NCI-H446 (cell line): ENCODE measurements at places on chromosomes 12 and 14.
A peak's percentile ranks its signal among the peaks of the same experiment; 100 is the strongest.

DNA sequence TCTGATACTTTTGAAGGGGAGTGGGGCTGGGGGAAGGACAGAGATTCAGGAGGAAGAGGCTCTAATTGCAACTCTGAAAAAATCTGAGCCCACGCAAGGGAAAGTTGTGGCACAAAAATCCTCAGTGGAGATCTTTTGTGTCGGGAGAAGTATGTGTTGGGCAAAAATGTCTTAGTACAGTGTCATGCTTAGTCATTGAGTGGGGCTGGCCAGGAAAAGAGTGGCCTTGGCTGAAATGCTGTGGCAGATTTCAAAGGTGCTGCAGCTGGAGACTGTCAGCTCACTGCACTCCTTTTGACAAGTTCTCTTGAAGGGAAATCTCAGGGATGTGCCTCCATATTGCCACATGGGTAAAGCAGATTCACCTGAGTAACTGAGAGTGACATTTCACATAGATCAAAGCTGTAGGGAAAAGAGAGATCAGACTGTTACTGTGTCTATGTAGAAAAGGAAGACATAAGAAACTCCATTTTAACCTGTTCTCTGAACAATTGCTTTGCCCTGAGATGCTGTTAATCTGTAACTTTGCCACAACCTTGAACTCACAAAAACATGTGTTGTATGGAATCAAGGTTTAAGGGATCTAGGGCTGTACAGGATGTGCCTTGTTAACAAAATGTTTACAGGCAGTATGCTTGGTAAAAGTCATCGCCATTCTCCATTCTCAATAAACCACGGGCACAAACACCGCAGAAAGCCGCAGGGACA lies 36.0 kb upstream of the GLIPR1 start:
- DNase-seq, result no peak

DNA sequence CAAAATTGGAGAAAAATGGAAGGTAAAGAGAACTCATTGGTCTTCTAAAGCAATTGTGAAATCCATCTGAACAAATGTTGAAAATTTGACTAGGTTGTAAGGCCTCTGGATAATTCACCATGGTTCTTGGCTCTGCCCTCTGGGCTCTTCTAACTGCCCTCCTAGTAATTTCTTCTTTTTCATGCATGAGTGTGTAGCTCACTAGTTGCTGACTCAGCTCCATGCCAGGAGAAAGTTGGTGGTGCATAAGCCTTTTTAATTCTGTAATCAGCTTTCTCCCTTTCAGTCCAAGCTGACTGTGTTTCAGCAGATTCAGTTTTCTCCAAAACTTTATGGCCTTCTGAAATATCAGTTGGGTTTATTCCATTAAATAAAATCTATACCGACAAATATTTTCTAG lies 877.8 kb upstream of the ATXN7L3B start:
- no peak for DNase-seq

- no peak for DNase-seq
Measured at GRCh38 chr12:128903236-128903635, 50.0 kb downstream of the GLT1D1 start.

- no peak for DNase-seq
Measured at GRCh38 chr14:100426314-100426713, 103.2 kb downstream of the SLC25A47 start.

- DNase-seq, result no peak
Measured at GRCh38 chr14:33978892-33979612, 28.2 kb upstream of the EGLN3 start.

GRCh38 chr12:30952015-30952414 lies 25.5 kb downstream of the TSPAN11 start:
- DNase-seq, result no peak

DNA sequence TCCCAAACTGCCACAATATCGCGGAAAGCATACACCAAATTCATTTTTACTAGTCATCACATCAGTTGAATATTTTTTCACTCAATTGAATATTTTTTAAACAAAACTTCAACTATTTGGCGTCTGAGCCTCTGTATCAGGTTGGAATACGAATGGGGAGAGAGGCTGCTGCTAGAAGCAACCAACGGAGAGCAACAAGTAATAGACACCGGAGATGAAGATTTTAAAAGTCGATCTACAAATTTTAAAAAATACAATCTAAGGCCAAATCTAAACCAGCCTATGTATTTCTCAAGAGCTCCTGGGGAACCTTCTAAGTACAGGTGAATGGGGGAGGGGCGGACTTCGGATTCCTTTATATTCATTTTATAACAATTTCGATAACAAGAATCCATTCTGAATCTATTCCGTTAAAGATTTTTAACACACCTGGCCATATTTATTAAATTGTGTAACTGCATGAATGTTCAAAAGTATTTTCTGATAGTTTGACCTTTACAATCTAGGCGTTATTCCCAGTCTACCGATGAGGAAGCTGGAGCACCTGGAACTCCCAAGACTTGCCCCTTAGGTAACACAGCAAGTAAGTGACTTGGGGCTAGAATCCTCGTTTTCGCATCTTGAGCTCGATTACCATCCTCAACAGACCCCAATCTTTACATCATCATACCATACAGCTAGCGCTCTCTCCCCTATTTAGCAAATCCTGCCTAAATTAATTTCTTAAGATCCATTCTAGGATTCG lies 1.2 kb downstream of the GNPNAT1 start:
- no peak for DNase-seq

- peak; percentile 55 for DNase-seq
Measured at GRCh38 chr14:94180655-94181271, 6.6 kb downstream of the PPP4R4 start.

GRCh38 chr14:61704554-61704953 lies 9.2 kb downstream of the HIF1A start:
- no peak for DNase-seq

DNA sequence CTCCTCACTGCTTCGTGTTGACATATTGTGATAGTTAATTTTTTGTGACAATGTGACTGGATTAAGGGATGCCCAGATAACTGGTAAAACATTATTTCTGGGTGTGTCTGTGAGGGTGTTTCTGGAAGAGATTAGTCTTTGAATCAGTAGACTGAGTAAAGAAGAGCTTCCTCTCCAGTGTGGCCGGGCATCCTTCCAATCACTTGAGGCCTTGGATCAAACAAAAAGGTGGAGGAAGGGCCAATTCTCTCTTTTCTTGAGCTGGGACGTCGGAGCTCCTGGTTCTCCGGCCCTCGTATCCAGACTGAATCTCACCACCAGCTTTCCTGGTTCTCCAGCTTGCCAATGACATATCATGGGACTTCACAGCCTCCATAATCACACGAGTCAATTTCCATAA lies 240.4 kb downstream of the CHST11 start:
- no peak for DNase-seq

DNA sequence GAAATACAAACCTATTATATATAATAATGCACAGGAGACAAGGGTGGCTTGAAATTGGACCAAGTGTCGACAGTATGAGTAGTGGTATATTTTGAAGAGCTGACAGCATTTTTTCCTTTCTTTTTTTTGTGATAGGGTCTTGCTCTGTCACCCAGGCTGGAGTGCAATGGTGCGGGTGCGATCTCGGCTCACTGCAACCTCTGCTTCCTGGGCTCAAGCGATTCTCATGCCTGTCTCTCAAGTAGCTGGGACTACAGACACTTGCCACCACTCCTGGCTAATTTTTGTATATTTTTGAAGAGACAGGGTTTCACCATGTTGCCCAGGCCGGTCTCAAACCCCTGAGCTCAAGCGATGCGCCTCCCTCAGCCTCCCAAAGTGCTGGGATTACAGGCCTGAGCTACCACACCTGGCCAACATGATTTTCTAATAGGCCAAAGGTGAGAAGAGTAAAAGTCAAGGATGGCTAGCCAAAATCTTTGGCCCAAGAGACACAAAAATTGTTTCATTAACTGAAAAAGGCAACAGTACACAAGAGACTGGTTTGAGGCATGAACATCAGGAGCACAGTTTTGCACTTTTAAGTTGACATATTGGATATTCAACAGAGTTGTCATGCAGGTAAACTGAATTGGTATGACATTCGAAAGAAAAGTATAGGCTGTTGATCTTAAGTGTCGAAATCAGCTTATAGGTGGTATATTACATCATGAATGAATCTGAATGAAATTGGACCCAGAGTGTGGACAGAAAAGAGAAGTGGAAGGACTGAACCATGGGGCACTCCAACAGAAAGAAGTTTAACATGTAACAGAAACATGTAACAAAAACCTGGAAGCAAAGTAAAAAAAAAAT lies 12.5 kb downstream of the HNRNPC start:
- no peak for DNase-seq

GRCh38 chr12:19490908-19491307 lies 51.6 kb downstream of the AEBP2 start:
- no peak for DNase-seq

GRCh38 chr14:63512861-63513260 lies 30.3 kb downstream of the PPP2R5E start:
- DNase-seq, result no peak

- no peak for DNase-seq
Measured at GRCh38 chr14:50865391-50866076, 6.3 kb upstream of the ABHD12B start.

- DNase-seq, result no peak
Measured at GRCh38 chr12:51077930-51078329, 5.5 kb downstream of the CSRNP2 start.

GRCh38 chr14:94384342-94384741 lies 4.1 kb downstream of the SERPINA1 start:
- no peak for DNase-seq

DNA sequence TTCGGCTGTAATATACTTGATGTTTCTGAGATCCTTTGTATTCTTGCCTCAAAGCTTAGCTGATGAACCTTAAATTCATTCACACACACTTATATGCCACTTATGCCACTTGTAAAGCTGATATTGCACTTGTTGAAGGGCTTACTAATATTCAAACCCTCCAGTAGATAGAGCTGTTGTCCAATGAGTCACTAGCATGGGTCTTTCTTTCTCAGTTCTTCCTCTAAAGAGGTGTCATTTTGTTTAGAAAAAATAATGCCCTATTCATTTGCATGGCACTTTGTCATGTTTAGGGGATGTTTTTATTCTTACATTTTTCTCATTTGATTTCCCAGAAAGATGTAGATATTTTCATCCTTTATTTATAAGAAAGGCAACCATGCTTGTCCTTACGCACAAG lies 56.4 kb downstream of the MON2 start:
- no peak for DNase-seq

- DNase-seq, result no peak
Measured at GRCh38 chr12:125434936-125435443, 369.8 kb downstream of the AACS start.

DNA sequence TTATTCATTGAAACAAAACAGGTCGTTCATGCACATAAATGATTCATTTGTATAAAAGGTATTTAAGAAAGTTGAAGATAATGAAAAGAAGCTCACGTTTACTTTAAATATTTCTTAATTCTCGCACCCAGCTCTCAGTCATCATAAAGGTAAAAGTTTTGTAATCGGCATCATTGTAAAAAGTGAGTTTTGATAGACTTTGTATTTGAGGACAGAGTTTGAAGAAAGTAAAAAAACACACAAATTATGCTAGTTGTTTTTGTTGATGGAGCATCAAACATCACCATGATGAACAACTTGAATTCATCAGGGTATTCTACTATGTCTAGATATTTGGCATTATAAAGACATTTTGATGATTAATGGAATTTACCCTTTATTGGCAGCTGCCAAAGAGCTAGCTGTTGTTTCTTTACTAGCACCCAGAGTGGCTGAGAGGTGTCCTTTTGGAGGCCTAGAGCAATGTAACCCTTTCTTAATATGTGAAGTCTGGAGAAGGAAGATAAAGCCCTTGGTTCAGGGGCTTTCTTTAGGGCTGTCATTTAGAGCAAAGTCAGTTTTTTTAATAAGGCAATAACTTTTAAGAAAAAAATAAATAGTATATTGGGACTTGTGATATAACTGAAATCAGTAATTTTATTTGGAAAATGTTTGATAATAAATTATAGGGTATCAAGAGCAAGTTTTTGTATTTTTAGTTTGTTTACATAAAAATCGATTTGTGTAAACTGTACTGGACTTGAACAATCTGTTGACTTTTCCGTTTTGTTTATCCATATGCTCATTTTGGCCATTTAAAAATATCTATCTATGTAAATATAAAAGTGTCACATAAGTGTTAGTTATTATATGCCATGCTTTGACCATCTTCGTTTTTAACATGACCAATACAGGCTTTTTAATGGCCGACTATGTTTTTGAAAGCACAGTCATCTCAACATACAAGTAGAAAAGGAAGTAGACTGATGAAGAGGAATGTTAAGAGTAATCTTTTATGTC lies 7.4 kb downstream of the GLRX5 start:
- no peak for DNase-seq

- DNase-seq, result no peak
Measured at GRCh38 chr14:92514844-92515514, 1.4 kb downstream of the RIN3 start.

GRCh38 chr12:15837141-15837790 lies 44.9 kb upstream of the STRAP start:
- no peak for DNase-seq

DNA sequence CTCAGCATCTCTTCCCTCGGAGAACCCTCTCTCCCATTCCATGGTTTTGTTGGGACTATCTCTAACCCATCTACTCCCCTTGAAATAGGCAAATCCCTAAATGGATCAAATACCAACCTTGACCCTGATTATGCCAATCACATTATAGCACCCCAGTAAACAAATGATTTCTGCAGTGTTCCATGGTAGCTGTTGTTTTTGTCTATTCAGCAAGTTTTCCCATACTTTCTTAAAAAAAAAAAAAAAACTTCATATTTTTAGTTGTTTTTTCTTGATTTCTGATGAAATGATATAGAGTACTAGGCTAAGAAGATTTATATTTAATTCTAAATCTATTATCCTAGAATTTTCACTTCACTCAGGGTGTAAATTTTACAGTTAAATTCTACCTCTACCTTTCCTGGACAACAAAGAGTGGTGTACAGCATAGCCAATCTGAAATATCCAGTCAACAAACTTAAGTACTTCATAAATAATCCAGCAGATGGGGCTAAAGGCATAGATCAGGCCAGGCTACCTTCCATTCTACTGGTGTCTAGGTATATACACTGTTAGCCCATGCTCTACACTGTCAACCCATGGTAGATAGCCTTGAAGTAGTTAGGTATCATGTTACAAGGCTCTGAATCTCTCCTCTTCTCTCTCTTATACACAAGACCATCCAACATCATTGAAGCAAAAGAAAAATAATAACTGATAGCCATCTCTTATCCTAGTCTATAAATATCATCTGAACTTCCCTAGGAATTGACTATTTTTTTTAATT lies 82.2 kb downstream of the PLEKHG7 start:
- peak; percentile 44 for DNase-seq

GRCh38 chr12:107320929-107321631 lies 227.7 kb upstream of the CRY1 start:
- DNase-seq, result no peak
